Cortex of kidney (tissue), 1 donor: ENCODE measurements at places on chromosomes 1 and 21.

DNA sequence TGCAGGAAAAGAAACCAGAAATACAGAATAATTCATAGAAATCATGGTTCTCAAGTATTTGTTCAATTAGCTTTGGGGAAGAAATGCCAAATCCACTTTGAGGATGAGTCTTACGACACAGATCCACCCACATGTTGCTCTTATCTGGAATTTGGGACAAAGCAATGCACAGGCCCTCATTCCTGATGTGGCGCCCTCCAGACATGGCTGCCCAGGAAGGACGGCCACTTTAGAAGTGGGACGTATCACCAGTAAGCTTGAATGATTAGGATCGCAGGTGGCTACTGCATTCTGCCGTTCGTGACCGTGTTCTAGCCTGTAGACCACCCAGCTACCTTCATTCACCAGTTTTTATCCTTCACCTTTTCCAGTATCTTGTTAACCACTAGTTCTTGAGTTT, 20.1 kb upstream of the NCMAP start:
- no peak for DNase-seq

DNA sequence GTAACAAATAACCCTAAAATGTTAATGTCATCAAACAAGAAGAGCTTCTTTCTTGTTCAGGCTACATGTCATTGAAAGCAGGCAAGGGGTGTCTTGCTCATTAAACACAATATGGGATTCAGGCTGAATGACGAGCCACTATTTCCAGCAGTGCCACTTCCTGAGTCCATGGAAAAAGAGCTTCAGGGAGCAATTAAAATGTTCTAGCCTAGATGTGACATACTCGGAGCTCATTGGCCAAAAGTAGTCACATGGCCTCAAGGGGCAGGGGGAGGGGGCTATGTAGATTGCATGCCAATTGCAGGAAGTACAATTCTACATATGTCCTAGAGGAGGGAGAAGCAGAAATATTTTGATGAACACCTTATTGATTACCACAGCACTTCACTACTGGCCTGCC, 685.3 kb upstream of the ADGRL2 start:
- no peak for DNase-seq

- DNase-seq: no peak
These were observed 10.1 kb downstream of the ZZZ3 start for GRCh38 chr1:77672374-77672773.

DNA sequence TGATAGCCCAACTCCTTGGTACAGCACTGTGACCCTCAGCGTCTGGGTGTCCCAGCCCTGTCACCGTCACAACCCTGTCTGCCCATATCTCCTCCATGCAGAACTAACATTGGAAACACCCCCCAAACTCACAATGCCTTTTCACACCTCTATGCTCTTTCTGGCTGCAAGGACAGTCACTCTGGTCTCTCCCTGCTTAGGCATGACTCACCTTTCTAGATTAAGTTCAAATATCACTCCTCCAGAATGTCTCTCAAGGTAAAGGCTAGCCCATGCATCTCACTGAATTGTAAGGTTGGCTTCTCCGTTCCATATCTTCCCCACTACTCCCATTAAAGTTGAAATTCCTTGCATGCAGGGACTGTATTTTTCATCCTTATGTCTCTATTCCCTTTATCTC, 17.0 kb upstream of the CAPN8 start:
- no peak for DNase-seq

GRCh38 chr1:12244078-12244477, 14.2 kb downstream of the VPS13D start:
- DNase-seq: no peak

DNA sequence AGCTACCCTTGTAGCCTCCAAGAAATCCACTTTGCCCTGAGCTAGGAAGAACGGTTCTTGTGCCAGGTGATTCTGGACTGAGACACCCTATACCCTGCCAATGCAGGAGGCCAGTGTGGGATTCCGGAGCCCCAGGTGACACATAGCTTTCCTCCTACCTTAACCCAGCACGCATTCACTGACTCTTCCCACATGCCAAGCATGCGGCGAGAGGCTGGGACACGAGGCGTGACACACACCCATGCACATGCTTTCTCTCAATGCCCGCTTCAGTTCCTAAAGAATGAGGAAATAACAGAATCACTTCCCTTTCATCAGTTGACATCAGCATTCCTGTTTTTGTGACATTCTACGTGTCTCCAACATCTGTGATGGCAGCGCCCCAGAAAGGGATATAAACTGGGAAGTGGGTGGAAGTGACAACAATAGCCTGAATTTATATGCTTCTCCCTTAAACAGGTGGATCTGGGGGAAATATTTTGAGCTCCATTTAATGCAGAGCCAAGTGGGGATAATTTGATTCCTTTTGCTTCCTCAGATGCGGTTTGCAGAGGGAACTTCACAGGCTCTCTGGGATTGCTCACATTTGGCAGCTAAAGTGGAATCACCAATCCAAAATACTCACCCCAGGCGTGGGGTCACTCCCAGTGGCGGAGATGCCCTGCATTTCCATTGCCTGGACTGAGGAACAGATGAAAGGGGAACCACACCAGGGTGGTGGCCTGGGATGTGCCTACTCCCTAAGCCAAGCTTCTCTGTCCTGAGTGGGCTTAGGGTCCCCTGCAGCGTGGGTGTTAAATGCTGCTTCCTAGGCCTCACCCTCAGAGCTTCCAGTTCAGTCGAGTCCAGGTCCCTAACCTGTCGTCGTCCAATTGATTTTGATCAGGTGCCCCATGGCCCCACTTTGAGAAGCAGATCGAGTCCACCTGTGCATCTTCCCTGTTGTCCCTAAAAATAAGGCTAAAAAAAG, 445.1 kb downstream of the SIPA1L2 start:
- DNase-seq: no peak

- no peak for DNase-seq
These were observed 155.8 kb downstream of the DPYD start for GRCh38 chr1:97764991-97765390.

GRCh38 chr1:69738458-69739250, 170.9 kb downstream of the LRRC7 start:
- no peak for DNase-seq

GRCh38 chr1:34199927-34200326, 23.2 kb downstream of the C1orf94 start:
- DNase-seq: no peak

DNA sequence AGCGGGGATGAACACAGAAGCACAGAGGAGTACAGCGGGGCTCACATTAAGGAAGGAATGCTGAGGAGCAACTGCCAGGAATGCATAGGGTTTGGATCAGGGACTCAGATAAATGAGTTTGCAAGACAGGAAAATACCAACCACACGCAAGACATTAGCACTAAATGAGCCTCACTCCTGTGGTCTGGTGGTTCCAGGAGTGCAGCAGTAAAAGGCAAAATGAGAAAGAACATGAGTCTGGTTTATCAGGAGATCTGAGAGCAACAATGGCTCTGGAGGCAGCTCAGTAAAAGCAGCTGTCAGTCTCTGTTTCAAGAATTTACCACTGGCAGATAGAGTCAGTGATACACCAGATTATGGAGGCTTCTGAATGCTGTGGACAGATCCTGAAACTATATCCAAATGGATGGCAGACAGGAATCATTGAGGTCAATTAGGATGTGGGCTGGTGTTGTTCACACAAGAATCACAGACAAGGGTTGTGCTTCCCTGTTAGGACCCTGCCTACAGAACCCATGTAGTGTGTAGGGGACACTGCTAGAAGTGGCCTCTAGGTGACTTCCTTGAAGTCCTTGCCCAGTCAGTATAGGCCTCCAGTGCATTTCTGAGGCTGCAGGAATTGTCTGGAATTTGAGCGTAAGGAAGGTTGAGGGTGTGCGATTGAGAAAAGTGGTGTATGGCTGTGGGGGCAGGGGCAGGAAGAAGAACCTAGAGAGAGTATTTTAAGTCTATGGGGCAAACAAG, 50.3 kb downstream of the CASQ2 start:
- no peak for DNase-seq

DNA sequence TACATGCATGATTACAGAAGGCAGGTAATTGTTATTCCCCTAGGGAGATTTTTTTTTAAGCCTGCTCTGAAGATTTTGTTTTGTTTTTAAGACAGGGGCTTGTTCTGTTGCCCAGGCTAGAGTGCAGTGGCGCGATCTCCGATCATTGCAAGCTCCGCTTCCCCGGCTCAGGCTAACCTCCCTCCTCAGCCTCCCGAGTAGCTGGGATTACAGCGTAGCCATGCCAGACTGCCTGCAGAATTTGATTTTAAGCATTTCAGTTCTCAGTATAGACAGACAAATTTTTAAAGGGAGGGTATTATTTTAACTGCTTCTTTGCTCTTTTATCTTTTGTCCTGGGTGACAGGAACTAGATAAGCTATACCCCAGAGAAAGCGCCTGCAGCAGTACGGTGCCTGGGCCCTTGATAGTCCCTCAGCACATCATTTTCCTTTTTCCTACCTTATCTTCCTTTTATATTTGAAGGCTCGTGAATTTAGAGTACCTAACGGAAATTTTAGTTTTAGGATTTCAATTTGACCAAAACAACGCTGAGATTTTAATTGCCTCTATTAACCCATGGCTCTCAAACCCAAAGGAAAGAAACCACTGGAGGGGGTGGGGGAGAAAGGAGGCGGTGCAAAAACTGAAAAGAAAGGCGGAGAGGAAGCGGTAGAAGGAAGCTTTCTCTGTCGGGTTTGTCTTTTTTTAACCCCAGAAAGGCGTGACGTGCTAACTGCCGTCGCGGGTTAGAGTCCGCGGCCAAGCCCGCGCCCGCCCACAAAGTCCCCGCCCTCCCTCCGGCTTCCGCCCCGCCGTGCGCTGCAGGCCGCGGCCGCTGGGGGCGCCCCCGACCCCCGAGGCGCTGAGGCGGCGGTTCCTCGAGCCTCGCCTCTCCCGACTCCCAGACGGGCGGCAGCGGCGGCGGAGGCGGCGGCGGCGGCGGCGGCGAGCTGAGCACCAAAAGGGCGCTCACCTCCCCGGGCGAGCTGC, at the start of gene EEIG2:
EEIG2 (plus strand) TSS at position 886 of the 972 bp plus-strand sequence. CDS start 329 bp downstream, outside the sequence.
- DNase-seq: no peak

DNA sequence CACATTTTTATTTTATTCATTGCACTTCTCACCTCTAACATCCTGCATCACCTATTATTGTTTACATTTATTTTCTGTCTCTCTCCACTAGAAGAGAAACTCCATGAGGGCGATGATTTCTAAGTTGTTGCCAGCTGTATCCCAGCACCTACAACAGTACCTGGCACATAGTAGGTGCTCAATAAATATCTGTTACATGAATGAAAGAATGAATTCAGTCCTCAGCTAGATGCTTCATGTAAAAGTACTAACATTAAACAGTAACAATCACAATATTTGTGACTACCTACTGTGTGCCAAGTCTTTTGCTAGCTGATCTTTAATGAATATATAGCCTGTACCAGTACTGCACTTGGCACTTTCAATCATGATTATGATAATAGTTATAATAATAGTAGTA, 3.0 kb downstream of the TAS1R2 start:
- no peak for DNase-seq

DNA sequence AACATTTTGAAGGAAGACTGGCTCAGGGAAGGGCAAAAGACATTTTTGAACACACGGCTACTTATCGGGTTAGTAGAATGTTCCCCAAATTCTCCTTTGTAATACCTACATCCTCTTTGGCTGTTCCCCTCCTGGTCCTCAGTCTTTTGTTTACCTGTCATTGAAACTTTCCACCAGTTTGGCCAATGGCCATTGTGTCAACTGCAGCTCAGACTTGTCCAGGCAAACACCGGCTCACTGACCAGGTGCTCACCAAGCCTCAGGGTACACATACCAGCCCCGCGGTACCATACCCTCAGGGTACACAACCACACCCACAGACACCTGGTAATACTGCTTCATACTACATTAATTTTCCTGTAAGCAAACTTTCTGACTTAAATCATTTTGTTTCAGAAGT, 84.8 kb upstream of the ZNF648 start:
- DNase-seq: no peak

DNA sequence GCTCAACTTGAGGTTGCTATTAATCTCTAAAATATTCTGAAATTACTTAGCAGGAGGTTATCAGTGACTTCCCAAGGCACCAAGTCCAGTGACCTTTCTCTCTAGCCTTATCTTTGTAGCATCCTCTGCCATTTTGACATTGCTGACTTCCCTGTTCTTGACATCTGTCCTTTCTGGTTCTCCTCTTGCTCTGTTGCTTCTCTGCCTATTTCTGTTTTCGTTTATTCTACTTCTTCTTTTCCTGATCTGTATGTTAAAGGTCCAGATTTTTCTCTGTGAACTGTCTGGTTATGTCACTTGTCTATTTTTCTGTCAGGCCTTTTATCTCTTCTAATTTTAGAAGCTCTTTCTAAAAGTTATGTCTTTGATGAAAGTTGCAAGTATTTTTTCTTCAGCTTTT, 178.8 kb downstream of the VPS13D start:
- no peak for DNase-seq

GRCh38 chr1:245682638-245683628, 528.1 kb downstream of the KIF26B start:
- no peak for DNase-seq

- DNase-seq: no peak
These were observed 13.4 kb downstream of the PROK1 start for GRCh38 chr1:110464340-110464739.

- DNase-seq: no peak
These were observed 44.0 kb upstream of the SCCPDH start for GRCh38 chr1:246680190-246680589.

DNA sequence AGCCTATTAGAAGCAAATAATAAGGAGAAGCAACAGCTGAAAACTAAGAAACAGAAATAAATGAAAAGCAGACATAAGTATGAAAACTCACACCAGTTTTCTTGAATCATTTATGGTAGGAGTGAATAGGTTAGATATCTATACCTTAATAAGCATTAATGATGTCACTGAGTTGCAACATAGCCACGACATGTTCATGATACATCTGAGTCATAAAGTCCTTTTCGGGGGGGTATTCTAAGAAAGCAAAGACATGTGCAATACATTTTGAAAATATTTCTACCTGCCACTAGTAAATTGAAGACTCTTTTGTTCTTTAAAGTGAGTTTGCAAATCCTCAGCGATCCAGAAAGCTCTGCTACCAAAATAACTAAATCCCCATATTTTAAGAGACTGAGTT, 7.2 kb downstream of the CD34 start:
- DNase-seq: no peak

- no peak for DNase-seq
These were observed 274.5 kb upstream of the C1orf174 start for GRCh38 chr1:4174291-4175200.

GRCh38 chr1:159669338-159669737, 45.1 kb downstream of the CRP start:
- DNase-seq: no peak

GRCh38 chr21:15592271-15592860, 137.4 kb upstream of the USP25 start:
- DNase-seq: no peak
